Motor neuron (in vitro differentiated cells): ENCODE measurements at places on chromosomes 1 and 21. TPM values are rescaled to one million over a fixed set of nuclear protein-coding genes. Genes with fewer than 3 reads are reported as not detected.

LRRC40 gene
- total RNA-seq, result 18.5 and 19.7 TPM in 2 replicates

KCNC4 gene
- 4.5 and 4.6 TPM in 2 replicates for total RNA-seq

CFAP141 gene
- total RNA-seq, result not detected in 2 replicates

JAK1 gene
- total RNA-seq, result 56.5 and 57.7 TPM in 2 replicates

GNAT2 gene
- total RNA-seq, result 0.41 TPM in 1 of 2 replicates, not detected in the other

OR2T8 gene
- not detected in 2 replicates for total RNA-seq

LRRC53 gene
- total RNA-seq, result 0.16 and 0.18 TPM in 2 replicates

DFFB gene
- 5.1 and 6.4 TPM in 2 replicates for total RNA-seq

GUCA2B gene
- not detected in 2 replicates for total RNA-seq

RGSL1 gene
- total RNA-seq, result 0.77 TPM in 1 of 2 replicates, not detected in the other

MYOG gene
- total RNA-seq, result 0.14 and 0.31 TPM in 2 replicates

PLA2G2D gene
- 0.09 and 0.31 TPM in 2 replicates for total RNA-seq

DIO1 gene
- 0.21 and 0.82 TPM in 2 replicates for total RNA-seq

PDZK1 gene
- total RNA-seq, result 0.59 and 0.83 TPM in 2 replicates

KIRREL1 gene
- total RNA-seq, result 32.7 and 33.6 TPM in 2 replicates

HCN3 gene
- total RNA-seq, result 2.7 and 3.6 TPM in 2 replicates

MAP3K21 gene
- 3.7 and 4.2 TPM in 2 replicates for total RNA-seq

PTPRC gene
- 1.3 and 4.5 TPM in 2 replicates for total RNA-seq

PTAFR gene
- total RNA-seq, result 0.32 and 0.38 TPM in 2 replicates

CYP4A11 gene
- total RNA-seq, result 0.30 and 0.70 TPM in 2 replicates

LCE6A gene
- not detected in 2 replicates for total RNA-seq

LIN28A gene
- total RNA-seq, result 0.21 and 0.38 TPM in 2 replicates

FTCD gene
- total RNA-seq, result 1.1 TPM in 1 of 2 replicates, not detected in the other

PLXNA2 gene
- 38.8 and 42.0 TPM in 2 replicates for total RNA-seq

SPATA45 gene
- not detected in 2 replicates for total RNA-seq

PGLYRP3 gene
- not detected in 2 replicates for total RNA-seq

GPN2 gene
- total RNA-seq, result 9.6 and 11.5 TPM in 2 replicates

PUM1 gene
- 81.8 and 101 TPM in 2 replicates for total RNA-seq
